ENCODE measurements at places on chromosomes 11 and 22. TPM values are rescaled to one million over a fixed set of nuclear protein-coding genes. Genes with fewer than 3 reads are reported as not detected.

CALCA gene
- not detected for total RNA-seq

CABP4 gene
- 2.8 TPM for total RNA-seq

GDPD5 gene
- total RNA-seq = 35.7 TPM

OLFML1 gene
- not detected for total RNA-seq

LMNTD2 gene
- 2.5 TPM for total RNA-seq

SHANK3 gene
- total RNA-seq = 0.06 TPM

OR2AG2 gene
- total RNA-seq = not detected

KCNJ1 gene
- 0.14 TPM for total RNA-seq

TRIM34 gene
- total RNA-seq = 17.3 TPM

CHRM4 gene
- 0.19 TPM for total RNA-seq

TSPO gene
- 116 TPM for total RNA-seq

LIF gene
- 508 TPM for total RNA-seq

OR52A5 gene
- not detected for total RNA-seq

ELF5 gene
- not detected for total RNA-seq

UNC93B1 gene
- total RNA-seq = 35.1 TPM

CYP2D6 gene
- 4.4 TPM for total RNA-seq

UBQLNL gene
- total RNA-seq = 0.60 TPM

GTSE1 gene
- total RNA-seq = 64.9 TPM

CLMP gene
- total RNA-seq = 0.25 TPM

DERL3 gene
- total RNA-seq = 9.6 TPM

CD248 gene
- total RNA-seq = 85.5 TPM

TXN2 gene
- 64.5 TPM for total RNA-seq

ZNF214 gene
- total RNA-seq = not detected

SLC37A4 gene
- total RNA-seq = 20.3 TPM

RRM1 gene
- 126 TPM for total RNA-seq

LAYN gene
- total RNA-seq = 27.0 TPM

GANAB gene
- 300 TPM for total RNA-seq

CATSPERZ gene
- not detected for total RNA-seq

OR5B17 gene
- total RNA-seq = not detected

PRR33 gene
- not detected for total RNA-seq

HTR3A gene
- total RNA-seq = not detected

C22orf31 gene
- total RNA-seq = not detected

TTC12 gene
- total RNA-seq = 45.6 TPM

APLP2 gene
- 31.5 TPM for total RNA-seq

CDKN1C gene
- 2.9 TPM for total RNA-seq

SCYL1 gene
- total RNA-seq = 74.2 TPM

AQP11 gene
- total RNA-seq = 0.48 TPM

SUSD2 gene
- 1.2 TPM for total RNA-seq

TRPC6 gene
- not detected for total RNA-seq

GGTLC2 gene
- total RNA-seq = not detected

TRIM48 gene
- total RNA-seq = not detected

LRRC32 gene
- 0.75 TPM for total RNA-seq

CRYBB1 gene
- not detected for total RNA-seq

DEFB131B gene
- total RNA-seq = not detected

SPDYC gene
- not detected for total RNA-seq

CARD16 gene
- total RNA-seq = 72.5 TPM

ATM gene
- total RNA-seq = 333 TPM

MMP13 gene
- not detected for total RNA-seq

SYT13 gene
- total RNA-seq = not detected

CASP1 gene
- total RNA-seq = 98.6 TPM

KRTAP5-2 gene
- total RNA-seq = not detected

OR8K5 gene
- not detected for total RNA-seq

CNIH2 gene
- 2.1 TPM for total RNA-seq

SESN3 gene
- total RNA-seq = 45.4 TPM

GAL3ST1 gene
- 0.68 TPM for total RNA-seq

GPR83 gene
- total RNA-seq = 0.20 TPM

DTX4 gene
- 0.94 TPM for total RNA-seq

DSCAML1 gene
- total RNA-seq = 1.4 TPM

PKDREJ gene
- total RNA-seq = not detected

Measured in activated naive CD8-positive, alpha-beta T cell treated with anti-CD3 and anti-CD28 coated beads, Interleukin-2, amount 10 ng/mL, durations not matched to agents 7 days and 5 days (primary cell).